ENCODE measurements at places on chromosomes 13 and 19. TPM values are rescaled to one million over a fixed set of nuclear protein-coding genes. Genes with fewer than 3 reads are reported as not detected.

GRCh38 chr19:8163759-8164158, 14.4 kb upstream of the FBN3 start:
- DNase-seq: no peak

DNA sequence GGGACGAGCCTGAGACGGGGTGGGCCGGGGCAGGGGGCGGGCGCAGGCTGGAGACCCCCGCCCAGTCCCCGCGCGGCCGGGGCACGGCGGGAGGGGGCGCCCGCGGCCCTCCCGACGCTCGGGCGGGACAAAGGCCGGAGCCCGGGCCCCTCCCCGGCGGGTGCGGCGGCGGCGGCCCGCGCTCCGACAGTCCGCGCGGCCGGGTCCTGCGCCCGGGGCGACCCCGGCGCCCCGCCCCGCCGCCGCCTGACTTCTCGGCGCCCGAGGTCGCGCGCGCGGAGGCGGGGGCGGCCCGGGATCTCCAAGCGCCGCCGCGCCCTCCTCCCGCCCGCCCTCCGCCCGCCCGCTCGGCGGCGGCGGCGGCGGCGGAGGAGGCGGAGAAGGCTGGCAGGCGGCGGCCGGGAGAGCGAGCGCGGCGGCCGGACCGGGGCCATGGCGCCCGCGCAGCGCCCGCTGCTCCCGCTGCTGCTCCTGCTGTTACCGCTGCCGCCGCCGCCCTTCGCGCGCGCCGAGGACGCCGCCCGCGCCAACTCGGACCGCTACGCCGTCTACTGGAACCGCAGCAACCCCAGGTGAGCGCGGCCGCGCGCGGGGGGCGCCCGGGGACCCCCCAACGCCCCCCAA, at the start of gene EFNA2:
TSS of gene EFNA2 (plus strand) at position 137 of the 624 bp plus-strand sequence. CDS start at position 433, 296 bp downstream.
- peak; percentile 79 for DNase-seq

DNA sequence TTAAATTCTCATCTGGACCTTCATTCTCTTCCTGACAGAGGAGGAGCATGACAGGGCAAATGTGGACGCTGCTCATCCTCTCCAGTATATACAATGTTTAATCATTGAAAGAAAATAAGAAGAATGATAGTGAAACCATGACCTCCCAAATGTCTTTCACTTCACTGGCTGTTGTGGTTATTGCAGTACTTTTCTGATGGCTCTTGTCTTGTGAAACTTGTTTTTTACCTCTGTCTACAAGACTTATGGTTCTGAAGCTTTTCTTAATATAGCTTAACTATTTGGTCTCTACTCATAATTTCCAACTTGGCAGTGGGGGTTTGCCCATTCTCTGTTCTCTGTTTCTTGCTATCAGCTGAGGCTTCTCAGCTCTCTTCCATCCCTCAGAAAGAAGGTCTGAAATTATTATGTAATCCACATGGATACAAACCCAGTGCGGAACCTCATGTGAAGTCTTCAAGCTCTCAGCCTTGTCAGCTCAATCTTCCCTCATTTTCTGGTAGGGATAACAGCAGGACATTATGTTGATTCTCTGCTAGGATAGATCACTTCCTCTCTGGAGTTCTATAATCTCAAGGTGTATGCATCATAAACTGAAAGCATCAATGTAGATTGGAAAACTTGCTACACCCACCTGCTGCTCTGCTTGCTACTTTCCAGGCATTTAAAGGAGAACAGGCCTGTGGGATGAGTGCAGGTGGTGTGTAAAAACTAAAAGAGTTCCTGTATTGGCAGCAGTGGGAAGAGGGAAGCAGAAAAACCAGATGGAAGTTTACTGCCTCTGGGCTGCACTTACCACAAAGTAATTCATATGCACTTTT, 250.3 kb upstream of the HTR2A start:
- no peak for DNase-seq

GRCh38 chr13:111202156-111202621, 87.1 kb downstream of the ARHGEF7 start:
- no peak for DNase-seq

DNA sequence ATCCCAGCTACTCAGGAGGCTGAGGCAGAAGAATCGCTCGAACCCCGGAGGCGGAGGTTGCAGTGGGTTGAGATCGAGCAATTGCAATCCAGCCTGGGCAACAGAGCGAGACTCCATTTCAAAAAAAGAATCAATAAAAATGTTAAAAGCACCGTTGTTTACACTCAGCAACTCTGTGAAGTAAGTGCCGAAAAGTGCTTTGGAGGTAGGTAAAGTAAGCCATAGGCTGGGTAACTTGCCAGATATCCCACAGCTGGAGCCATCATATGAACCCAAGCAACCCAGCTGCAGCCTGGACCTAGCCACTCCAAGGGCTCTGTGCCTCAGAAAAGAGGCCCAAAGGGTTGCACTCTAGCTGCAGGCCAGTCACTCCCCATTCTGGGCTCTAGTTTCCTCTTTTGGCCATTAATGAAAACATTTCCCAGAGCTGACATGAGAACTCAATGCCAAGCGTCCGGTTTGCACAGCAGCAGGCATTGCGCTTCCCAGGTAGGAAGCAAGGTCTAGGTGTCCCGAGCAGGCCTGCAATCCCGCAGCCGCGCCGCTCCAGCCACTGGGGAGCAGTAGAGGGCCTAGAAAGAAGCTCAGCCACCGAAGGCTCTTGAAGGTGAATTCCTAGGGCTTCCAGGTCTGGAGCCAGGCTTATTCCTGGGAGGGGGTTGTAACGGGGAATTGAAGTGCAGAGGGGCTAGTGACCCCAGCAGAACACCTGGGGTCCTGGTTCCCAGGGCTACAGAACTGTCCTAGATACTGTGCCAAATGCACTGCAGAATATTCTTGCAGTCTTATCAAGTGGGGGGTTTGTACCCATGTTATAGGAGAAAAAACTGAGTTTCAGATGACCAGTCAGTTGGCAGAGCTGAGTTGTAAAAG, 4.1 kb upstream of the CD79A start:
- DNase-seq: peak; percentile 87

DNA sequence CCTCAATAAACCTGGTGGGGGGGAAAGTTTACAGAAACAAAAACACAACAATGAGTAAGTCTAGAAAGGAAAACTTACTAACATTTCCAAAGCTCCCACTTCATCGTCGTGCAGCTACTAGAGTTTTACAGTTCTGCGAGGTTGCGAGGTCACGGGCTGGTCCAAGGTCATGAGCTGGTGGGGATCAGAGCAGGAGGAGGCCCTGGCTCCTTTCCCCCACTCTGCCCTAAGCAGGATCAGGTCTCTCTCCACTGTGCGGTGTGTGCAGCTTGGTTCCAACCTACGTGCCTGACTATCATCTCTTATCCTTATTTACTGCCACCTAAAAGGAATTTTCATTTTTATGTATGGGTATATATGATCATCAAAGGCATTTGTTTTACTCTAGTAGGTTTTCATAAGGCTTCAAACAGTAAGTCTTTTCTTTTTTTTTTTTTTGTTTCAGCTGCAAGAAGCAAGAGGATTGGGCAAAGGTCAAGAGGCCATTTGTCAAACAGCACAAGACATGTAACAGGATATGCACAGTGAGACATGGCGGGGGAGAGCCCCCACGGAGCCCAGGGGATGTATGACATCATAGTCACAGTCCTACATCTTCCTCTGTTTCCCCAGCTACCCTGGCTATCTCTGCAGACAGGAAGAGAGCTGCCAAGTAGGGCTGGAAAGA, 76.6 kb upstream of the POMP start:
- no peak for DNase-seq

GRCh38 chr13:24056616-24057137, 103.8 kb upstream of the SPATA13 start:
- no peak for DNase-seq

DNA sequence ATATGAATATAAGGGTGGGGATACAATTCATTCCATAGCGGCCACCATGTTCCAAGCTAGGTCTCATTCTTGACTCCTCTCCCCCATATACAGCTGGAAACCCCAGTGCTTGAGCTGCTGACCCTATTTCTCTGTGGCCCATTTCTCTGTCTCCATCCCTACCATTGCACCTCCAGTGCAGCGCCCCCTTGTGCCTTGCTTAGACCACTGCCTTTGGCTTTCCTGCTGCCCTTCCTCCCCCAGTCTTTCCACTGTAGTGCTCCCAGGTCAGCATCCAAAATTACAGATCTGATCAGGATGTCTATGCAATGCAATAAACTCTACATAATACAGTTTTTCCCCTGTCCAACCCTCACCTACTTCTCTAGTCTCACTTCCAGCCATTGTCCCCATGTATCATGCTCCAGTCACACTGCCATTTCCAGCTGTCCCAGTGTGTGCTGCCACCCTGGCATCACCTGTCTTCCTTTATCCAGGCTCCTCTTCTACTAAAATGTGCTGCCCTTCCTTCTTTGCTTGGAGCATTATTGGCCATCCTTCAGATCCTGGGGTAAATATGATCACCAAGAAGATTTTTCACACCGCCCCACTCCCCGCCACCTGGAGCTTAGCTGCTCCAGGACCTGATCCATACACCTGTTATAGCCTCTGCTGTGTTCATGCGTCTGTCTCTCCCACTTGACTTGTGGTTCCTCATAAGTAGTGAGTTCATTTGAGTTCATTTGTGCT, 199.4 kb upstream of the IPO5 start:
- peak; percentile 31 for DNase-seq

GRCh38 chr13:20940083-20940482, 37.5 kb upstream of the XPO4 start:
- no peak for DNase-seq

- no peak for DNase-seq
Observed at GRCh38 chr19:19217099-19217498, 5.3 kb downstream of the NCAN start.

GRCh38 chr13:112729408-112729807, 39.6 kb downstream of the ATP11A start:
- DNase-seq: no peak

DNA sequence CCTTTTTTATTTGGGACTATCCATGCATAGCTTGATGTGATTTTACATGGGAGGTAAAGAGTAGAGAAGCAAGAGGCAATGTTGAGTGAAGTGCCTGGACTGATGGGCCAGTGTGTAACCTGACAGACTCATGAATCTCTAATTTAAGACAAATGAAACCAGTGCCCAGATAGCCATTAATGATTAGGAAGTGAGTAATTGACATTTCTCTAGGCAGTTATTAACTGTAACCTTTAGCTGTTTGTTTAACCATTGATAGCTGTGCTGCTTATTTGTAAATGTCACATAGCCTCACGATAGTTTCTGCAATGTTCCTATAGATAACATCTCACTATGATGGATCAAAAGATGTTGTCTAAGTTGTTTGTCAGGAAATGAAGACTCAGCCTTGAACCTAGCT, 1047.5 kb upstream of the SPRY2 start:
- no peak for DNase-seq

- DNase-seq: peak; percentile 43
Observed at GRCh38 chr19:32976223-32976805, 4.3 kb downstream of the FAAP24 start.

DNA sequence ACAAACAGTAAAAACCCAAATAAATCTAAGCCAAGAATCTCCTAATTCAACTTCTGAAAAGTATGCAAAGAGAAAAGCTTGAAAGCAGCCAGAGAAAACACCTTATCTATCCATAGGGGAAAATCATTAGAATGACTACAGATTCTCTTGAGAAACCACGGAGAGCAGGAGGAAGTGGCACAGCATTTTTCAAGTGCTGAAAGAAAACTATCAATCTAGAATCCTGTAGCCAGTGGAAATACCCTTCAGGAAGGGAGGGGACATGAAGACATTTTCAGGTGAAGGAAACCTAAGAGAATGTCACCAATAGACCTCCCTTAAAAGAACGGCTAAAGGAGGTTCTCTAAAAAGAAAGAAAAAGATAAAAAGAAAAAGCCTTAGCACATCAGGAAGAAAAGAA, 66.2 kb upstream of the XPO4 start:
- DNase-seq: no peak

The POSTN gene
- not detected for total RNA-seq

The FUT1 gene
- total RNA-seq: 5.1 TPM

The FCAR gene
- not detected for total RNA-seq

The HTR2A gene
- not detected for total RNA-seq

The ZNF816 gene
- 27.7 TPM for total RNA-seq

All from neural progenitor cell (in vitro differentiated cells).